ENCODE measurements at places on chromosomes 2 and 18.

- no peak for DNase-seq
These were observed 509.6 kb downstream of the CMPK2 start for GRCh38 chr2:6355886-6356761.

GRCh38 chr2:66926594-66927112 lies 470.5 kb upstream of the ETAA1 start:
- no peak for DNase-seq

DNA sequence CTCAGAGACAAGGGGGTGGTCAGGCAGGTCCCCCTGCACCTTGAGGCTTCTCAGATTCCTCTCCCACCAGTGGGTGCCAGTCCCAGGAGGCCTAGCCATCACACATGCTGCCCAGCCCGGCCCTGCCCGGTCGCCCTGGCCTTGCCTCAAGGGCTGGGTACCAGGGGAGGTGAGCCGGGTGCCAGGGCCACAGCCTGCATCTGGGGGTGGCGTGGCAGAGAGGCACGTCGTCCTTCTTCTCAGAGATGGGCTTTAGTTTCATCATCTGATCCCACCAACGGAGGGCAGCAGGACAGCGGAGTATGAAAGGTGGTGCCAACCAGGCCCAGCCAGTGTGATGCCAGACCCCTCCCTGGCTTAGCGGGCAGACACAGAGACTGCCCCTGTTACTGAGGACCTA lies 161.7 kb downstream of the TFCP2L1 start:
- no peak for DNase-seq

GRCh38 chr2:55137024-55137958 lies 87.0 kb upstream of the RTN4 start:
- no peak for DNase-seq

DNA sequence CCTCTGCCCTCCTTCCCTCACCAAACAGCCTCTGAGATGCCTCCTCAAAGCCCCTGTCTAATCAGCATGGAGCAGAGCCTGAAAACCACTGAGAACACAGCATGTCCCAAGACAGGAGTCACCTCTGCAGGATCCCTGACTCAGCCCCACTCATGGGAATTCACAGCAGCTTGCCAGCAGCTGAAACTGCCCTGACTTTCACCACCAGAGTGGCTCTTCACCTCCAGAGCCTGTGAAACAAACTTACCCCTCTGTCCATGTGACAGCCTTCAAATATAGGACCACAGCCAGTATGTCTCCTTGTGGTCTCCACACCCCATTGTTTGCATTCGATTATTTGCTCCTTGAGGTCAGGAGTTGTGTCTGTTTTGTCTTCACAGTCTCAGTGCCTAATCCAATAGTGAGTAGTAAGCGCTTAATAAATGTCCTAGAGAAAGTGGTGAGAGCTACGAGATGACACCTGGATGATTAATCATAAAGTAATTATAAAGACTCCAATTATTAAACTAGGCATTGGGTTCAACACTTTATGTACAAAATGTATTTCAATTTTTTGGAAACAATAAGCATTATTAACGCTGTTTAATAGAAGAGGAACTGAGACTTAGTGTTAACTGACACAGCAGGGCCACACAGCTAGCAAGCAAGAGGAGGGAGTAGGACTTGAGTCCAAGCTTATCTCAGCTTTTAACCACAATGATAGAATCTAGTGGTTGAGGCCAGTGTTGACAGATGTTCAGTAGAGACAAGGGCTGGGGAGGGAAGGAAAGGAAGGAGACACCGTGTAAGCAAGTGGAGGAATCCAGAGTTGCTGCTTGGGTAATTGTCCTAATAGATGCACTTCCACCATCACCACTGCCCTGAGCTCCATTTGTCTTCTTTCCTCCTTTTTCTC lies 358.7 kb upstream of the TNP1 start:
- DNase-seq = no peak

DNA sequence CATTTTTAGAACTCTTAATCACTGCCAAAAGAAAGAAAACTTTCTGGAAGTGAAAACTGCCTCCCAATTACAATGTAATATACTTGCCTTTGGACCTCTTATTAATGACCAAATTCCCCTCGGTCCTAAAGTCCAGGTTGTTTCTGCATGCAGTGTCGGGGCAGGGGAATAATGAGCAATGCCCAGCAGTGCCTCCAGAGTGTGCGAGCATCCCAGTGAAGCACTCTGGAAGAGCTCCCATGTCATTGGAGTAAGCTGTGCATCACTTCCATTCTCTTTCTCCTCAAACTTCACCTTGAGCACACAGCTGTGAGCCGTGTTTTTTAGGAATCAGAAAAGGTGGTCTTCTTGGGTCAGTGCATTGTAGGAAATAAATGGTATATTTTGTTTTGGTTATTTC lies 107.1 kb downstream of the SH3RF3 start:
- DNase-seq = no peak

- no peak for DNase-seq
These were observed 147.1 kb downstream of the WDSUB1 start for GRCh38 chr2:159139216-159139933.

DNA sequence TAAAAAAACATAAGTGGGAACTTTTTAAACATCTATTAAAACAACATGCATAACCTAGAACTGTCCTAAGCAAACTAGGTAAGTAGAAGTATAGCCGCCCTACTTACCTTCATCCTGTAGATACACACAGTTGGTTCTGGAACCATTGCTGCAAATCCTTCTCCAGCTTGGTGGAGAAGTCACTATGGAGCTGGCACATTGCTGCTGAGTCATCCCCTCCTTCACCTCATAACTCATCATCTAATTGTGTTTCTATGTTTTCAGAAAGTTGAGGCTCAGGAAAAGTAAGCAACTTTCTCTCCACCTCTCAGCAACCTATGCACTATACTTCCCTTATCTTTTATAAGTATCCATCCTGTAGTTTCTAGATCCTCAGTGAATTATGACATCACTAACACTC lies 269.8 kb upstream of the MMADHC start:
- no peak for DNase-seq

GRCh38 chr18:73535189-73535588 lies 612.4 kb downstream of the FBXO15 start:
- no peak for DNase-seq

- DNase-seq = no peak
These were observed at the start of gene HOXD4 for GRCh38 chr2:176151442-176152287. HOXD4 (plus strand) TSS chr2:176151550; CDS start chr2:176151634, 84 bp downstream.

- no peak for DNase-seq
These were observed 1.2 kb downstream of the MAT2A start for GRCh38 chr2:85540133-85540648.

- DNase-seq = no peak
These were observed 100.7 kb upstream of the MCFD2 start for GRCh38 chr2:47016172-47016913.

DNA sequence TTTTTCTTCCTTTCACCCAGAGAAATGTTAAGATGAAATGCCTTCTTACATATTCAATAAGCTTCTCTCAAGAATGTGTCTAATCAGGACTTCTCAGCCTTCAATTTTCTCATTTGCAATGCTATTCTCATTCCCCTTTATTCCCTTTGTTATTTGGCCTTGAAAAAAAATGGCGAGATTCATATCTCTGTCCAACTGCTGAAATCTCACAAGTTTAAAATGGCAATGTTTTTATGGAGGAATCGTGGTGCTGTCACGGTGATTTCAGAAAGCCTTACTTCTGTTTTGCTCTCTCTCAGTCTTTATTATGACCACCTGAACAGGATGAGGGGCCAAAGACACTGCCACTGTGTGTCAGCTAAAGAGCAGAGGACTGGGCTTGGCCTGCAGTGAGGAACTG lies 928.5 kb downstream of the DCC start:
- no peak for DNase-seq

- DNase-seq = no peak
These were observed 42.1 kb downstream of the TMEM37 start for GRCh38 chr2:119473621-119474370.

GRCh38 chr2:218986148-218986761 lies 1.3 kb upstream of the FEV start:
- no peak for DNase-seq

- no peak for DNase-seq
These were observed 298.2 kb upstream of the NXPH2 start for GRCh38 chr2:139078376-139078775.

DNA sequence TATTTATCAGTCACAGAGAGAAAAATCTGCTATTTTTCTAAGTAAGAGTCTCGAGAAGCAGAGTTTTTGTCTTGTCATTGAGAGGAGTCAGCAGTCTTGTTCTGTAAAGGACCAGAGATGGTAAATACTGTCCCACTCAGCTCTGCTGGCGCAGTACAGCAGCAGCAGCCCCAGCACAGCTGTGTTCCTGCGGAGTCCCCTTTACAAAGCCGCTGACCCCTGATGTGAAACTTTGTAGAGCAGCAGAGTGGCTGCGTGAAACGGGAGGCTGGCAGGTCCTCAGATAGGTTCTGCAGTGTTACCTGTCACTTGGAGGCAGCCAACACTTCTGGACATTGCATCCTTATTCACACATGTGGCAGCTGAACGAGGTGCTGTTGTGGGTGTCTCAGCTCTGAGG lies 45.2 kb downstream of the TMEM185B start:
- DNase-seq = no peak

DNA sequence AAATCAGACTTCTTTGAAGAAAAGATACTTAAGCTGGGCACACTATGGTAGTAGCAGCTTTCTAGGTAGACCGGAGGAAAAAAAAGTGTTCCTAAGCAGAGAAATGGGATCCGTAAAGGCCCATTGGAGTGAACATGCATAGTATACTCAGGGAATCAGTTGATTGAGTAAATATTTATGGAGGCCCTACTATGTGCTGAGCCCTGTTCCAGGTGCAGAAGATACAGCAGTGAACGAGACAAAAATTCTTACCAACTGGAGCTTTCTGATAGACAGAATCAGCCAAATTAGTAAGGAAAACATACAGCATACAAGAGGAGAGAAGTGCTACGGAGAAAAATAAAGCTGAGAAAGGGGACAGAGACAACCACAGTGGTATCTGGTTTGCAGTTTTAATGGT lies 28.1 kb downstream of the CRIM1 start:
- DNase-seq = no peak

GRCh38 chr18:53153281-53153680 lies 813.3 kb downstream of the DCC start:
- DNase-seq = no peak

GRCh38 chr18:10320791-10321190 lies 133.6 kb upstream of the APCDD1 start:
- no peak for DNase-seq

GRCh38 chr18:41569867-41570266 lies 385.2 kb upstream of the PIK3C3 start:
- DNase-seq = no peak

GRCh38 chr2:25286025-25286400 lies 55.7 kb downstream of the DNMT3A start:
- DNase-seq = no peak

GRCh38 chr2:38602136-38602731 lies 494 bp downstream of the HNRNPLL start:
- peak; percentile 80 for DNase-seq

Data from cortex of kidney (tissue), 1 donor.